ENCODE measurements at places on chromosomes 2 and 18. TPM values are rescaled to one million over a fixed set of nuclear protein-coding genes. Genes with fewer than 3 reads are reported as not detected.

SNORC gene
- total RNA-seq, result 4.1 TPM

ANKRD36B gene
- 14.1 TPM for total RNA-seq

GAL3ST2 gene
- total RNA-seq, result 1.7 TPM

MAPRE2 gene
- 7.5 TPM for total RNA-seq

MC2R gene
- total RNA-seq, result not detected

GCKR gene
- total RNA-seq, result not detected

DNMT3A gene
- 9.2 TPM for total RNA-seq

Measured in MG63 (cell line).